ENCODE measurements at places on chromosomes 2 and 18.

DNA sequence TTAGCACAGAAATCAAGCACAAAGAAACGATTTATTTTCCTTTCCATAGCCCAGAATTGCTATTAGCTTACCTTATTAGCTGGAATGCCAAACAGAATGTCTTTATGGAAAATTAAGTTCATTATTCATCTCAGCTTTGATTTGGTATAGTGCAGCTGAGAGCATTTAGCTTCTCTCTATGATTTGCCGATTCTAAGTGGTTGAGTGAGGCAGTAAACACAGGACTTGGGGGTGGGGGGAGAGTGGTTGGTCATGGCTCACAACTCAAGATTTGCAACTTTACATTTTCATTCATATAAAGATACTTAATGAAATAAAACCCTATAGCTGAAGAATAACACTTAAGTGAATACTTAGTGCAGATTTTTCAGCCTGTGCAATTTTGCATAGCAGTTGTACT, 395.2 kb downstream of the TGIF1 start:
- DNase-seq, result no peak

DNA sequence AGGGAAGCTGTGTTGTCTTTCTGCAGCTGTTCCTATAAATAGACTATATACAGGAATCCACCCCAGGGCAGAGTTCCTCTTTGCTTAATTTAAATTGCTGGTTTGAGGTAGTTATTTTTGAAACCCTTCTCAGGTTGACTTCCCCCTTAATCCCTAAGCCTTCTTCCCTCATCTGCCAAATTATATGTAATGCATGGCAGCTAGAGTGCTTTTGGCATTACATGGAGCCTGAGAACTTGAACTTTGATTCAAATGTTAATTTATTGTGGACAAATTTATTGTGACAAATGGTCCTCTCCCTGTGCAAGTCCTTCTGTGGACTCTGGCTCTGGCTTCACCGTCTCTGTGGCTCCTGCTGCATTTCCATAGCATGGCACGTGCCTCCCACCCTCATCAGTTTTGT, 29.2 kb downstream of the MYO1B start:
- no peak for DNase-seq

DNA sequence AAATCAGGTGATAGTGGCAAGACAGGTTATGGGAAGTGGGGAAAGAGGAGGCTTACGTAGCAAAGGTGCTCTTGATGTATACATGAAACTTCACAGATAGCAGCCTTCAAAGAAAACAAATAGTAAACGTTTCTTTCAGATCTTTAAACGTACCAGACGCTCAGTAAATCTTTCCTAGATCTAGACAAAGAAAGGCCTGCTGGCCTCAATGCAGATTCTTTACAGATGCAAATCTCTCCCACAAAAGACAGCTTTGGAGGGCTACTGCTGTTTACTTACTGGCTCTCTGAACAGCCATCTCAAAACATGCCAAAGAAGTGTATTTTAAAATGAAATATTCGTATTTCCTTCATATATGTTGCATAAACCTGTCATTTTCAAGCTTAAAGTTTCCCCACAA, 1279.9 kb upstream of the NRXN1 start:
- DNase-seq, result no peak

- DNase-seq, result no peak
Observed at GRCh38 chr2:113847144-113847543, 42.7 kb upstream of the ACTR3 start.

GRCh38 chr2:135844301-135844895, 7.4 kb upstream of the LCT start:
- DNase-seq, result no peak

GRCh38 chr2:225017713-225018112, 24.6 kb downstream of the DOCK10 start:
- DNase-seq, result no peak

GRCh38 chr2:66268756-66269155, 166.2 kb upstream of the MEIS1 start:
- DNase-seq, result no peak

Measured in ovary (tissue), 10 donors.